Brain microvascular endothelial cell (primary cell): ENCODE measurements at places on chromosomes 6 and 20.

DNA sequence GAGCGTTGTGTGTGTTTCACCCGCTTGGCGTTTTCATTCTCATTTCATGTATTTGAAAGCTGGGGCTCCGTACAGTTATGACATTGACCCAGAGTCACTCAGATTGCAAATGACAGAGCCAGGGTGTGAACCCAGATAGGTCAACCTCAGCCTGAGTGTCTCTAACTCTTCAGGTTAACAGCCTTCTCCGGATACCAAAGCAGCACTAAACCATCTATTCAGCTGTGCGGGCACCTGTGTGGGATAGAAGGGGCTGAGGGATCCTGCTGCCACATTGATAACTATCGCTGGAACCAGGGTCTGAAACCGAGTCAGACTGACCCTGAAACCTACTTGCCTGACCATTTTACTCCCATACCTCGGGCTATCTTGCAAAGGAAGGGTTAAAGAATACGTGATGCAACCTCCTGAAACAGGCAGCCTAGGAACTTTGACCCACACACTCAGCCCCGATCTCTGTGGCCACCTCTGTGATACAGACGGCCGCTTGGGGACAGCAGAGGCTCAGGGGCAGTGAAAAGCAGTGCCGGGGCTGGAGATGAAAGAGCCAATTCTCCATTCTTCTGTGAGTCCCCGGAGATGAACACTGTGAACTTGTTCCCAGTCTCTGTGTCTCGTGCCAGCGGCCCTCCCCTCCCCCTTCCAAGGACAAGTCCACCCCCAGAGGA is 233.5 kb upstream of the QKI start:
- DNase-seq = peak; percentile 63

DNA sequence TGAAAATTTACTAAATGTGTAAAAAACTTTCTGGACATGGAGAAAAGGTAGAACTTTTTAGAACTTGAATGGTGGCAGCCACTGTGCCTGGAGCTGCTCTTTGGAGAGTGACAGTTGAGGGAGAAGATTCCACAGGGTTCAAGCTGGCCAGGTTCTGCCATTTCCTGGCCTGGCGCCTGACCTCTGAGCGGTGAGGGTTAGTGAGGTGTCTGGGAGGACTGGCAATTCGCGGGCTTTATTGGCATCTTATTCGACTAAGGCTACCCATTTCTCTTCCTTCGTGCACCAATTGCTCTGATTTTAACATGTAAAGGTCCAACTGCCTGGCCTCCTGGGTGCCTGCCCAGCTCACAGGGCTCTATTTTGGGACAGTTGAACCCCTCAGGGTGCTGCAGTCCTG is 2.4 kb downstream of the SNAI1 start:
- no peak for DNase-seq

GRCh38 chr6:132348231-132348630 is 53.0 kb downstream of the MOXD1 start:
- DNase-seq = no peak

DNA sequence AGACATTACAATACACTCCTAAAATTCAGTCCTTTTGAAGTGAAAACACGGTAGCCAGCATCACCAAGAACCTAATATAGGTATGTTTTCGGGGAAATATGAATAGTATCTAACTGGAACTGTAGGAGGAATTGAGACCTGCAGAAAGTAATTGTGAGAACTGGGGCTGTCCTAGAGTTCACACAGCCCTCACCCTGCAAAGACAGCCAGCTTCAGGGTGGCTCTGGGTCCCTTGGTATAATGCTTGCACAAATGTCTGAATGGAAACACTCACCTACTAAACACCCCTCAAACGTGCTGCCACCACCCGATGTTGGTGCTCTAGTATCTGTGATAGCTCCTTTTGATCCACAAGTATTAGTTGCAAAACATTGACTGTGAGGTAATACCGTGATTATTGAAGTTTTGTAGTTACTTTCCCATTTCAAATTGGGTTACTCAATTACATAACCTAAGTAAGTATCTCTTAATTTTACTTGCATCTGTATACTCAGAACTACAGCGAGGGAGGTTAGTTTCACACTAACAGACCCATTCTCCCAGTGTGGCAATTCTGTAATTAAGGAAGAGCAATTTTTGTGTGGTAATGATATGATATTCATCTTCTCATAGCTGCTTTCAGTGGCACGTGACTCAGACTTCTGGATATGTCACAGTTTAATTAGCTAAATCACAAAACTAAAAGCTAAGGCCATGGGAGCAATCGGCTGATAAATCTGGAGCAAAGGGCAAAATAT is 129.5 kb downstream of the INSM1 start:
- DNase-seq = no peak

- no peak for DNase-seq
Observed at GRCh38 chr20:39381595-39381994, 419.5 kb downstream of the DHX35 start.

GRCh38 chr6:96675597-96675996 is 112.7 kb downstream of the FHL5 start:
- DNase-seq = no peak

GRCh38 chr6:35626401-35626800 is 62.3 kb downstream of the FKBP5 start:
- no peak for DNase-seq

- no peak for DNase-seq
Observed at GRCh38 chr20:1587781-1588532, 30.5 kb upstream of the SIRPD start.

DNA sequence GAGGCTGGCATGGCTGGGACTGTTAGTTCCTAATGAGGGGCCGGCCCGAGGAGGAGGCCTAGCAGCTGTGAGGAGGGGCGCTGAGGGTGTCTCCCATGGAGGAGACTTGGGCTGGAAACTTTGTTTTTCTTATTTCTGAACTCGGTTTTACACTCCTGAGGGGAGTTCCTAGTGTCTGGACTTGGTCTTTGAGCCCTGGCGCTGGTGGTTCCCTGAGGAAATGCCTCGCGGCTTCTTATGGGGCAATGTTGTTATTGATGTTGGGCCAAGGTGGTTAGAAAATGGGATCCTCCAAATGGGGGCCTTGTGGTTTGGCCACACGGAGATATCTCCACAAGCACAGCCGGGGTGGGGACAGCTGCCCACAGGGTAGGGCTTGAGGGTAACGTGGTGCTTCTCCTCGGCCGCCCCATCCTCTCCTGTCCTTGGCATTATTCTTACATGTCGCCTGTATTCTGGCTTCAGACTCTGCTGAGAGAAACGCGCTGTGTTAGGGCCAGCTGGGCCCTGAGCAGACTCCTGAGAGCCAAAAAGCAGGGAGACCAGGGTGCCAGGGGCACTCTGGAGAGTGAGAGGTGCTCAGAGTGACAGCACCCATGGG is 136.9 kb downstream of the FOXO3 start:
- no peak for DNase-seq

DNA sequence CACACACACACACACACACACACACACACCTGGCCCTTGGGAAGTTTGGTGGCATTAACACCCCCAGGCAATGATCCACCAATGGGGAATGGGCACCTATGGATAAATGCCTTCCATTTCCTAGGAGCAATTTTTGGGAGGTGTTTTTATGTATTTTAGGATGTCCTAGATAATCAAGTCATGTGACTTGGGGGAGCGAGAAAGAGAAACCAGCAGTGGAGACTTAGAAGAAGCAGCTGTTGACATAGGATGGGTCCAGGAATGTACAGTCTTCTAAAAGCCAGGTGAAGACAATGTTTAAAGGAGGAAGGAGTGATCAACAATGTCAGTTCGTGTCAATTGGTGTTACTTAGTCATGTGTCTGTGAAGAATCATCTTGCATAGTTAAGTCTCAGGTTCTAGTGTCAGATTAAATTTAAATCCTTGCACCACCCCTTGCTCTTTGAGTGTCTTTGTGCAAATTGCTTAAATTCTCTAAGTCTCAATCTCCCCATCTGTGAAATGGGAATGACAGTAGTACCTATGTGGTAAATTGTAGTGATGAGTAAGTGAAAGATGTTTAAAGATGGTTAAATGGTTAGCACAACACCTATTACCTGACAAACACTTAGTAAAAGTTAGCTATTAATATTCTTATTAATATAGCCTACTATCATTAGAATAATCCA is 4.4 kb upstream of the SLC35B3 start:
- DNase-seq = no peak
